ENCODE measurements at places on chromosomes 2 and 18.
A peak's percentile ranks its signal among the peaks of the same experiment; 100 is the strongest.

DNA sequence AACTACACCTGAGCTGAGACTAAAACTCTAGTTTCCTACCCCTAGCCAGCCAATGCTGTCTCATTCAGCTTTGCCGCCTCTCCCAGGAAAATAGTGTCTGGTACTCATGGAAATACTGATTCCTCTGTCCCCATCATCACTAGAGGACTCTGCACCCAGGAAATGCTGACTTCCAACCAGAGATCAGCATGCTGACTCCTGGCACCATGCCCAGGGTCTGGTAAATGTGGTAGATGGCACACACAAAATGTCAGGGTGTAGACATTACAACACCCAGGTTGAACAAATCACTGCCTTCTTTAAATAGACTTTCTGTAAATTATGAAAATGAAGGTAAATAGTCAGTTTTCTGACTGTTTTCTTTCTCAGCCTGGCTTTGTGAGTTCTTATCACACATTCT, 307.3 kb upstream of the CHAC2 start:
- no peak for DNase-seq

- no peak for DNase-seq
Measured at GRCh38 chr2:200788121-200788718, 23.5 kb upstream of the BZW1 start.

GRCh38 chr2:219515874-219516629, 1.8 kb downstream of the ASIC4 start:
- DNase-seq, result no peak

DNA sequence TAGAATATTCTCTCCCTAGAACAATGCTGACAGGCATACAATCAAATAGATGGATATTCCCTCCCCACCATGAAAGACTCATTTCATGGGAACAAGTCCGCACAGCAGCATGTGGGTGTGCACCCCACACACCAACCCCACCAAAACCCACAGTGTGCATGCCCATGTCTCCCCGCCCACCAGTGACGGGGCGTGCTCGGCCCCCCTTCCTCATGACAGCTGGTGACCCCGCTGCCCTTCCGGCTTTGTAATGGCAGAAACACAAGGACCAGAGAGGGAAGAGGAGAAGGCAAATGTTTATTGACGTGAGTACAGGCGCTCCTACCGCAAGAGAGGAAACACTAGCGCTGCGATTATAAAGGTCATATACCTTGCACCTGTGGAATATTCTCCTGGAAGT, 30.8 kb upstream of the ODC1 start:
- no peak for DNase-seq

- DNase-seq, result no peak
Measured at GRCh38 chr18:140670-141266, 17.6 kb upstream of the USP14 start.

DNA sequence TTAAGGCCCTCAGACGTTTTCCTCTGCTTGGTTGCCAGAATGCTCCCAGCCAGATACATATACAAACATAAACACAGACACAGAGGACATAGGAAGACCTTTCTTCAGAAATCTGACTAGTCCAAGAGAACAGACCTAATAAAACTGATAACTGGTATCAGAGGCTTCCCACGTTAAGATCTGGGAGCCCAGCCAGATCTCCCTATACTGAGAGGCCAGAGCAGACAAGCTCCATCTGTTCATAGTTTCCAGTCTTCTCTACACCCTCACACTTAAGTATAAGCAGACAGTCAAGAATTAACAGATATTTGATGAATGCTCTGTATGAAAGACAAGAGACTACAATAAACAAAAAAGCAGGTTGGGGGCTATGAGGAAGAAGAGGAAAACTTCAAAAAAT, 240.5 kb upstream of the CHAC2 start:
- DNase-seq, result no peak

- DNase-seq, result no peak
Measured at GRCh38 chr18:10057894-10058791, 144.3 kb downstream of the VAPA start.

DNA sequence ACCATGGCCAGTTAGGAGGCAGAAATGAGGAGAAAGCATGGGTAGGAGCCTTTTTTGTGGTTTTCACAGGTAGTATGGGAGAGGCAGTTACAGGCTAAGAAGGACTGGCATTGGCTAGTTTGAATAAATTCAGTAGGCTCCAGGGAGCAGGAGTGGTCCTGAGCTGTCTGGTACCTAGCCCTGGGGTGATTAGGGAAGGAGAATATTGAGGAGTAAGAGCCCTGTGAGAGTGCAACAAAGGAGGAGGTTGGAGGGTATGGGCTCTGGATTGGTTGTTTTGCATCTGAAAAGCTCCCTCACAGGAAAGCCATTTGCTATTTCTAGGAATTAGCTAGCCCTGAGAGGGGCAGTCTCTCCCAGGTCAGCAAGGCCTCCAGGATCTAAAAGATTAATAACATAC, 13.3 kb upstream of the TCF7L1 start:
- DNase-seq, result no peak

- DNase-seq, result no peak
Measured at GRCh38 chr2:136334967-136335366, 217.0 kb upstream of the CXCR4 start.

DNA sequence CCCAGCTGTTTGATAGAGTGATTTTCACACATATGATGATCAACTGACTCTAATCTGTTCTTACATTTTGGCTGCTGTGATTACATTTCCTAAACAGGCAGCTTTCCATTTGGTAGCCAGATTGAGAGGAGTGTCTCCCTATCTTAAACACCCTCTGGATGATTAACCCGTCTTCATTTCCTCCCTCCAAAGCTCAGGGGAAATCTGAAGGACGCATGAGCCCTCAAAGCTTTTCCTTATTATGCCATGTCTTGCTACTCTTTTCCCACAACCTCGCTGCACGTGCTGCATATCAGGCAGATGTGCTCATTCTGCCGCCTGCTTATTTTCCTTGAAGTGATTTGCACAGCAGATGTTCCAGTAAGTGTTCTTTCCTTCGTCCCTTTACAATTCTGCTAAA, 837.4 kb downstream of the LRRTM4 start:
- no peak for DNase-seq

- no peak for DNase-seq
Measured at GRCh38 chr2:162749994-162750393, 88.6 kb downstream of the KCNH7 start.

- peak; percentile 90 for DNase-seq
Measured at GRCh38 chr2:205682239-205682970, at the start of gene NRP2. Gene NRP2, plus strand, starts transcription at chr2:205682501. Its CDS starts 790 bp downstream, at chr2:205683291.

GRCh38 chr2:127670055-127670956, 5.0 kb downstream of the LIMS2 start:
- no peak for DNase-seq

DNA sequence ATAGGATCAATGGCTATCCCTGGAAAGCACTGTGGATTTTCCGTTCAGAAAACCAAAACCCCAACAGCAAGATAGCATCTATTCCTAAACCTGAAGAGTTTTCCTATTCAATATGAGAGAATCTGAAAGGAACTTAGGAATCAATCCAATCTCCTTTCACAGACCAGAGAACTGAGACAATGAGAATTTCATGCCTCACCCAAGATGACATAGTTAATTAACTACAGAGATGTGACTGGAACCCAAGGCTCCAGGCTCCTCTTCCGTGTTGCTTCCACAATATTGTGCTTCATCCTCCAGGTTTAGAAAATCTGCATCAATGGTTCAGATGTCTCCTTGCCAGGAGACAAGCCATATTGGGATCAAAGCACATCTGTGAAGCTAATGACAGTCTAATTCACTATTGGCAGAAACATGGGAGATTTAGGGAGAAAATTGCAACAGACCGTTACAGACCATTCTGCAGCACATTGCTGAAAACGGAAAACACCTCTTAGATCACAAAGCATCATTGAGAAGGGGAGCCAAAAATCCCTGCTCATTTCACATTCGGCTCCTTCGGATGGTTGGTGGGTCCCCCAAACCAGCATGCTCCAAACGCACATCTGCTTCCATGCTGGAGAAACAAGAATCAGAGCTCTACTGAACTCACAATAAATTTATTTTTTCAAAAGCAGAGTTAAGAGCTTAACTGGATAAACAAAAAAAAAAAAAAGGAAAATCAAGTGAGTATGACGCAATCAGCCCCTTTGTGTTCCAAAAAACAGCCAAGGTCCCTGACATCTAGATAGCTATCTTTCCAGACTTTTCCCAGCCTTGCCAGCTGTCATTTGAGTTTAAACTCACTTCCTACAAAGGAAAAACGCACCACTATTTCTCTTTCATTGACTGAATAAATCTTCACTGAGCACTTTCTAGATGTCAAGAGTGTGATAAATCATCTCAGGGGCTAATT, 290.3 kb downstream of the C1D start:
- no peak for DNase-seq

DNA sequence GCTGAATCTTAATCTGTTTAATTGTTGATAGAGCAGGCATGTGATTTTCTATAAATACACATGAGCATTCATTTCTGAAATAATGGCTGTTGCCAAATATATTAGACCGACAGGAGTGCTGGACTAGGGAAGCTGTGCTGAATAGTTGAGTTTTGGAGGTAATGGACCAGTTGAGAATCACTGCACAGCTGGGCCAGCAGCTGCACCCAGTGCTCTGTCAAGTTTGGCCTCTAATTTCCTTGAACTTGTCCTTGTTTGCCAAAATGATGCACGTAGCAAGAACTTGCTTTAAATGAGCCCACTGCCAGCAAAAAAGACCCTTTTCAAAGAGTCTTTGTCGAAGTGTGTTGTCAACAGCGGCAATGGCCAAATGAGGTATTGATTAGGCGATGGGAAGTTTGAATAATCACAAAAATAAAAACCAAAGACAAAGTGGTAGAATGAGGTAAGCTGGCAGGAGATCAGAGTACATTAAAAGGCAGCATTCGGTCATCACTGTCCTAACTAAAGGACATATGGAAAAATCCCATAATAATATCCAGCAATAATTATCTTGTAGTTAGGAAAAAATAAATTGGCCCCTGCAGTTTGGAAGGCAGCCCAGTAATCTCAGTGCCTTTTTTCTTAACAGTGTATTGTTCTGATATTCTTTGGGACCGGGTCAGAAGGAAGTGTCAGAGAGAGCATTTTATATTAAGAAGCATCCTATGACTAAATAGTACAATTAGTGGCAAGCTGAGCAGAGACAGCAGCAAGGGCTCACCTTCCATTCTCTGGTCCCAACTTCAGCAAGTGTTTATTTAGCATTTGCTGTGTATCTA, 126.2 kb downstream of the RAPGEF4 start:
- no peak for DNase-seq

DNA sequence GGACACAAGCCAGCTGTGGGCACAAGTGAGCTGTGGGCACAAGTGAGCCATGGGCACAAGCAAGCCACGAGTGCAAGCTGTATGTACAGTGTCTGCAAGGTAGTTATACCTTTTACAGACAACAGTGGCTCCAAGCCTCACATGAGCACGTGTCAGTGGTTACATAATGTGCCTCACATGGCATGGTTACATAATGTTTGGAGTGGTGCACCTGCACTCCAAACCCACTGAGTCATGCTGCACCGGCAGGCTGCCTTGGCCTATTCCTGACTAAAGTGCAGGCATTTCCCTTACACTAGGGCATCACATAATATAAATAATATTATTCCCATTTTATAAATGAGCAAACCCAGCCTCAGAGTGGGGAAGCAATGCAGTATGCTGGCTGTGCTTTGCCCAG, 62.6 kb downstream of the MARCO start:
- DNase-seq, result no peak

DNA sequence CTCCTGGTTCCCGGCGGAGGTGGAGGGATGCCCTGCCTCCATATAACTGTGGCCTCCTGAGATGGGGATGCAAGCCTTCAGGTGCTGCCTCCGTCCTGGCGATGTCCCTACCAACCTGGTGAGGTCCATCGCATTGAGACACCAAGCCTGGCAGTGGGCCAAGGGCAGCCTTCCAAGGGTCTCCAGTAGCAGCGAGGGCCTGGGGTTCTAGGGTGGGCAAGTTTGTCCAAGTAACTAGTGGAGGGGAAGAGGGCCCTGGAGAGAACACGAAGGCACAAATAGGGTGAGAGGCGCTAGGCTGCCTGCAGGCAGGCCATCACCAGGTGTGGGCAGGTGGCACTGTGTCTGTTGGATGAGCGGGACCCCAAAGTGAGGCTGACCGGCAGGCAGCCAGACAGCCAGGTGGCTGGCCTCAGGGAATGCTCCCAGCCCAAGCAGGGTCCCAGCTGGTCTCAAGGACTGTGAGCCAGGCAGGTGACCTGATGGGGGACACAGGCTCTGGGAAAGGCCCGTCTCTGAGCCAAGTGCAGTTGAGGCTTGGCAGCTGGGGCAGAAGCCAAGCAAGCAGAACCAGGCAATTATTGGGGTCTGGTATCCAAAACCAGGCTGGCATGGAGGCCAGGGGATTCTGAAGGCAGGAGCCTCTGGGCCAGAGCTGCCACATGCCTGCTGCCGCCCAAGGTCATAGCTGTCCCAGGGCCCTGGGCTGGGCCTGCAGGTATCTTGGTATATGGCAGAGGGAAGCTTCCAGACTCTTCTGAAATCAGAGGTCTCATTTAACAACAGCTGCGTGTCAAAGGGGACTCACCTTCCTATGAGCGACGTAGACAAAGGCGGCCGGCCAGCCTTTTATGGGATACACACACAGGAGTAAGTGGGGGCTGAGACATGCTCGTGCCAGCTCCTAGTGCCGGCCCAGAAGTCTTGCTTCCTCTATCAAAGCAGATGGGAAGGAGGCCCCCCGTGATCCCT, 23.4 kb downstream of the RAMP1 start:
- DNase-seq, result no peak

- DNase-seq, result no peak
Measured at GRCh38 chr18:21598726-21599584, 1.5 kb downstream of the ESCO1 start.

DNA sequence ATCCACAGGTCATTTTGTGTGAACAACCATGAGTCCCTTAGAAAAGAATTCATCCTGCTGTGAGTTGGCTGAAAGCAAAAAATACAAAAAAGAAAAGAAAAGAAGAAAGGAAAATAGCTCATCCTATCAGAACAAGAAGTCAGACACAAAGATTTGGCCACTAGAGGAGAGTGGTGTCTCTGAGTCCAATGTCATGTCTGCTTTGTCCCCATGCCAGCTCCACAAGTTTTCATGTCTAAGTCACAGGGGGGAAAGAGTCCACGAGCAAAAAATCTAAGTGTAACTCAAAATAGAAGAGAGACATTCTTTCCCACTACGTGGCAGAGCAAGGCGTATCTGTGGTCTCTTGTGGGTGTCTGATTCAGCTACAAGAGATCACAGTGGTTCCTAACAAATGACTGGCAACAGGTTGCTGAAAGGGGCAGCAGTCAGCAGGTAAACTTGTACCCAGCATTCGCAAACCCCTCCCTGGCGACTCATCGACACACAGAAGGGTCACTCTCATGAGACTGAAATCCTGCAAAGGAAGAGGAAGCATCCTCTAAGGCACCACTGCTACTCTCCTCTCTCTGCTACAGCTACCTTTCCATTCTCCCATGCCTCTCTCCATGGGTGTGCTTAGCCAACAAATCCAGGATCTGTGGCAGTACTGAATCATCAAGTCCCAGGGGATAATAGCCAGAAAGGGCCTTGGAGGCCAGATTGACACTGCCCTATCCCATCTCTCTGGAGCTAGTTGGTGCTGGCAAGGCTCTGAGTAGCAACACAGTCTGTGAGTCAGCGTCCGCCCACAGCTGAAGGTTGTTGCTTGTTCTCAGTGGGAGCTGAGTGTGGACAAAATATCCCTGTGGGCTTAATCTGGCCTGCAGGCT, 123.0 kb upstream of the SLC39A10 start:
- DNase-seq, result no peak

- no peak for DNase-seq
Measured at GRCh38 chr2:12819721-12820120, 103.0 kb downstream of the TRIB2 start.

- DNase-seq, result no peak
Measured at GRCh38 chr18:59454909-59455727, 96.1 kb upstream of the LMAN1 start.

- no peak for DNase-seq
Measured at GRCh38 chr2:160362541-160362940, 131.1 kb downstream of the RBMS1 start.
